Stimulated activated CD4-positive, alpha-beta T cell treated with anti-CD3 and anti-CD28 coated beads, Interleukin-15, amount 100 ng/mL, for 1 hour (primary cell): ENCODE measurements at places on chromosomes 3 and 15.

DNA sequence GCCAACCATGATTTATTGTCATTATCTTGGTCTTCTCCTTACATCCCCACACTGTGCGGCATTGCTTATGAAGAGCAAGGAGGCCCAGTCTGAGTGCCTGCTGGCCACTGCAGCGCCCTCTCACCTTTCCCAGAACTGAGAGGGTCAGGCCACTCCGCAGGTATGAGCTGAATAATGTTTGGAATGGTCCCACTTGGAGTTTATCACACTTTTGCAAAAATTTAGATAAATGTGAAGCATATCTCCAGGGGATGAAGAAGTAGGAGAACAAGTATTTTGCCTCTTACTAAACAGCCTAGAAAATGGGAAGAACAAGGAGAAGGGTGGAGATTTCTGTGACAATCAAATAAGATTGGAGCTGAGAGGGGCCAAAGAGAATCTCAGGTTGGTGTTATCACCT lies 74.4 kb upstream of the GSK3B start:
- DNase-seq = no peak

- no peak for DNase-seq
Observed at GRCh38 chr3:136728473-136728872, 23.7 kb downstream of the STAG1 start.

DNA sequence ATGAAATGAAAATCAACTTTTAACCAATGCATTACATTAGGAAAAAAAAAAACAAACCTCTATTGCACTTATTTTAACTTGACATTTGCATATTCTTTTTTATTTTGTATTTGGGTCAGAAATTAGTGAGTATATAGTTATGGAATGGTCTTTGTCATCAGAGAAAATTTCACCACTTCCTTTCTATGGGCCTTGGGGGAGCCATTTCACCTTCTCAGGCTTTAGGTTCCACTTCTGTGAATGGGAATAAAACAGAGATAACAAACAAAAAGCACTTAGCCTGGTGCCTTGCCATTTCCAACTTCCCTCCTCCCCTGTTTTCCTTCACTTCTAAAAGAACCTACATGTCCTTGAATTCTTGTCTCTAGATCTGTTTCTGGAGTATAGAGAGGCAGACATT lies 168.0 kb upstream of the STT3B start:
- no peak for DNase-seq

- DNase-seq = no peak
Observed at GRCh38 chr3:106033654-106034053, 164.8 kb upstream of the CBLB start.

DNA sequence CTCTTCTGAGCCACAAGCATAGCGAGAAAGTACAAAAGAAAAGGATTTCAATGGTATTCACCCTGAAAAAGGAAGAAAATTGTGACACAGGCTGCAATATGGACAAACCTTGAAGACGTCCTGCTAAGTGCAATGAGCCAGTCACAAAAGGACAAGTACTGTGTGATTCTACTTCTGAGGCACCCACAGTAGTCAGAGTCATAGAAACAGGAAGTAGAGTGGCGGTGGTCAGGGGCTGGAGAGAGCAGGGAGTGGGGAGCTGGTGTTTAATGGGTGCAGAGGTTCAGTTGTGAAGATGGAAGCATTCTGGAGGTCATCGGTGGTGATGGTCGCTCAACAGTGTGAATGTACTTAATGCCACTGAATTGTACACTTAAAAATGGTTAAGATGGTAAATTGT lies 180.5 kb downstream of the APBA2 start:
- no peak for DNase-seq

- no peak for DNase-seq
Observed at GRCh38 chr3:117263270-117263669, 553.7 kb downstream of the TUSC7 start.

- no peak for DNase-seq
Observed at GRCh38 chr3:143514109-143514508, 334.2 kb downstream of the SLC9A9 start.

DNA sequence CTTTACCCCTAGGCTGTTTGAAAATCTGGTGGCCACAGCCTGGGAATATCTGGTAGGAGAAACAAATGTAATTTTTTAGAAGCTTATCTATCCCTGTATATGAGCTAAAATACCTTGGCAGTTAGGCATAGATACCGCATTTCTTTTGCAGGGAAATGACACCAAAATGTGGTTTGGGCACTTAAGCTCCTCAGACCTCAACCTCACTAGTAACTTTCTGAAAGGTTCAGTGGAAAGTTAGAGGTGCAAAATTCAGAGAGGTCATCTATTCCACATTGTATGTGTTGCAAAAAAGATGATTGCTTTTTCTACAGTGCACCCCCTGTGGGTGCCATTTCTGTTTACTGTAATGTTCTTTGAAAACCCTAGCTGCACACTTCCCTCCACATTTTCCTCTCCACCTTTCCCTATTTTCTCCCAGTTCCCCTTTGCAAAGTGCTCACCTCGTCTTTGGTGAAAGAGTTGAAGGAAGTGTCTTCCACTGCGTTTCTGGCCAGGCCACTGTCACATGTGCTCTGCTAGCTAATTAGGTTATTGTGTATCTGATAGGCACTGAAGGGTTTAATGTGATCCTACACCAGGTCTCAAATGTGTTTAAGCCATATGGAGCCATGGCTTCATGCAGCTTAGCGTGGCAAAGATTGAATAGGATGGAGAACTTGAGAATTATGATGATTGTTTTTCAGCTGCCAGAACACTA lies 1.3 kb downstream of the SACM1L start:
- DNase-seq = no peak

DNA sequence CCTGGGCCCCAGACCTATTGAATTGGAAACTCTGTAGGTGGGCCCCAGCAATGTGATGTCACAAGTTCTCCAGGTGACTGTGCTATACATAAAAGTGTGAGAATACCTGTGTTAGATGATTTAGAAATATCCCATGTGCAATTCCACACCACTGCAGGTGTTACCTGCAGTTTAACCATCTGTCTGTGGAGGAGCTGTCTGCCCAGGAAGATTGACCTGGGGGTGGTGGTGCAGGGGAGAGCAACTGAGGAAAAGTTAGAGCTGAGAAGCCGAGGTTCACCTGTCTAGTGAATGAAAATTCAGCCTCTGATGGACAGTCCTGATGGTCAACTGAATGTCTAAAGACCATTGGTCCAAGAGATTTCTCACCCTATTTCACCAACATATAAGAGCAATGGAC lies 132.2 kb upstream of the SLC24A5 start:
- DNase-seq = no peak

- DNase-seq = no peak
Observed at GRCh38 chr15:59350421-59350732, 22.3 kb downstream of the MYO1E start.

DNA sequence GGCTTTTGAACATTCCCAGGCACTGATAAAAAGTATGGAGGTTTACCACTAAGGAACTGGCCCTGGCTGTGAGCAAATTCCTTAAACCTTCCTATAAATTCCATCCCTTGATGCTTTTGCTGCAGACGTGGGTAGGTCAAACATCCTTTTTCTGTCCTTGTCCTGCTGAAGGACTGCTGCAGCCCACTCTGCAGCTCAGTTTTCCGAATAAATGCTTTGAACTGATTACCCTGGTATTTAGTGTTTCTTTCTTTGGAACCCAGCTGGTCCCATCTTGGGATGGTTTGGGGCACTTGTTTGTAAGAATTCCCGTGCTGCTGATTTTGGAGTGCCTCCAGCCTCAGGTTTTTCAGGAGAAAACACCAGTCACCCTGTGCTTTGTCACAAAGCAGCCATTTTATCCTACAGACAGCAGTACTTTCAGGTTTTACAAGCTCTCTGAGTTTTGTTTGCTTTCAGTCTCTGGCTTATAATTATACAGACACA lies 815.9 kb downstream of the VGLL3 start:
- DNase-seq = no peak

- DNase-seq = no peak
Observed at GRCh38 chr3:178537122-178537705, 978 bp downstream of the KCNMB2 start.

DNA sequence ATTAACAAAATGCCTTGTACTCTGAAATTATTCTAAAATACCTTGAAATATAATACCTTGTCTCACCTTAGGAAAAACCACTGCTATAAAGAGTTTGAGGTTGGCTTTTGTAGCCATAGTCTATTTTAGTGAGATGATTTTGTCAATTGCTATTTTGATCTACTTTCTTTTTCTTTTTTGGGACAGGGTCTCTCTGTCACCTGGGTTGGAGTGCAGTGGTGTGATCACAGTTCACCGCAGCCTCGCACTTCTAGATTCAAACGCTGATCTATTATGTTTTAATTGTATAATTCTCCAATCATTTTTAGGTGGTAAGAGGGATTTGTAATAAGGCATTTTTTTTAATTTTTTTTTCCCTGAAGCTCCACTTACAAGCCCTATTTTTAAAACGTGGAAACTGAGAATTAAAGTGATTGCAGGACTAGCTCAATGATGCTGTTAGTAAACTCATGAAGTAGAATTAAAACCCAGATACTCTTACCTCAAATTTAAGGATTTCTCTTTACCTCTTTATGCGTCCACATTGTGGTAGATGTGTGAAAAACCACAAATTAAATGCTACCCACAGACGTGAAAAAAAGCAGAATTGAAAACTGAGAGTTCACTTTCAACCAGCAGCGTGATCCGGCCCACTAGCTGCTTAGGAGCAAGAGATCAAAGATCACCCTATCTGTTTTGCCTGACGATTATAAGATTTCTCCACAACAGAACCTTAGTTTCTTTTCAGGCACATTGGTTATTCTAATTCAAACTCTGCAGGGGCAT lies 384.2 kb downstream of the CGGBP1 start:
- DNase-seq = no peak
